NCI-H1105 (cell line): ENCODE measurements at places on chromosomes 4 and X.

DNA sequence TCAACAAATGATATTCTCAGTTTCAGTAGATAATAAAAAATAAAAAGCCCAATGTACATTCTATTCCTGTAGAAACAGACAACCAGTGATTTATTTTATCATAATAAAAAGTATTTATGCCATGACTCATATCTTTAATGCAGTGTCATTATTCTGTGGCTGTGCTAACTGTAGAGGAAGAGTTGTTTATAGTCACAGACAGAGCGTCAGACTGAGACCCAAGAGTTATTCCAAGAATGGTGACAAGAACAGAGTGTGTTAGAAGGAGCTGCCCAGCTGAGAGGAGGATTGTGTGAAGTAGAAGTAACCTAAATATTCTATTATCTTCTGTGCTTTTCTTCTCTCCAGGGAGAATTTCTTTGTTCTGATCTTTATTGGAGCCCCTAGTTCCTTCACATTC lies 210.7 kb downstream of the PPP1R2C start:
- DNase-seq: no peak

GRCh38 chr4:1488831-1489638 lies 82.8 kb upstream of the NKX1-1 start:
- no peak for DNase-seq

DNA sequence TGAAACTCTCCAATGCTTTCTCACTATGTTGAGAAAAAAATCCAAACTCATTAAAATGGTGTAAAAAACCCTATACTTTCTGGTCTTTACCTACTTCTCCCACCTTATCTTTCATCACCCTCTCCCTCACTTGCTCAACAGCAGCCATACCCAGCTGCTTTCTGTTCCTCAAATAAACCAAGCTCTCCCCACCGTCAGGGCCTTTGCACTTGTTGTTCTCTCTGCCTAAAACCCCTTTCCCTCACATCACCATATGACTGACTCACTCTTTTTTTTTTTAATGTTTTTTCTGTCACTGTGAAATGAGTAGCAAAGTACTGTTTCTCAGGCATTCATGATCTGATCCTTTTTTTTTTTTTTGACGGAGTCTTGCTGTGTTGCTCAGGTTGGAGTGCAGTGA lies 122.3 kb upstream of the TMEM164 start:
- DNase-seq: no peak

DNA sequence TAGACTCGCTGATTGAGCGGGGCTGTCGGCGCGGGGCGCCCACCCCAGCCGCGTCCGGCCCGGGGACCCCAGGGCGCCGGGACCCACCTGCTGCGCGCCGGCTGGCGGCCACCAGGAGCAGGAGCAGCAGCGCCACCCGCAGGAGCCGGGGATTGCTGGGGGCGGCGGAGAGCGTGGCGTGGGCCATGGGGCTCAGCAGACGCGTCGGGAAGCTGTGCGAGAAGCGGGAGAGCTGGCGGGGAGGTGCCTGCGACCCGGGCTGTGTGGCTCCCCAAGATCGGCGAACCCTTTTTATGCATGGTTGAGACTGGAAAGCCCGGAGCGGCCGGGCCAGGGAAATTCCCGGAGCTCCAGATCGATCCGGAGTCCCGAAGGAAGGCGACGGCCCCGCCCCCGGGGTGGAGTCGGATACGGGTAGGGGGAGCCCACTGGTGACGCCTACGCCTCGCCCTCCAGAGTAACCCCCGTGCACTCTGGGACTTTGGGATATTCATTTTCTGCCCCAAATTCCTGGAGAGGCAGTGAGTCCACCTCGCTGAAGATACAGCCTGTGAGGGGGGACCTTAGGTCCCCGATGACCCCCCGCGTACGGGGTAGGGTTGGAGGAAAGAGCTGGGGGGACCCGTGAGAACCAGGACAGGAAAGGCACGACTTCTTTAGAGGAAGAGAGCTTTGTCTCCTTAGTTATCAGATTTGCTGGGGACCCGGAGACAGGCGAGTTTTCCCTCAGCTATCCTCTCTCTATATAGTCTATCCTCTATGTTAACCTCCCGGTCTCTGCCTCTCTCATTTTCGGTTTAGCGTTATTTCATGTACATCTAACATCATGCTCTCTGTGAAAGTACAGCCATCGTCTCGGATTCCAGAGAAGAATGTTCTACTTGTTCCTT lies at the start of gene CXCL3:
Gene CXCL3, minus strand, starts transcription at position 265 of the 890 bp plus-strand sequence. Its CDS starts 78 bp downstream, at position 187.
- peak; percentile 9 for DNase-seq

DNA sequence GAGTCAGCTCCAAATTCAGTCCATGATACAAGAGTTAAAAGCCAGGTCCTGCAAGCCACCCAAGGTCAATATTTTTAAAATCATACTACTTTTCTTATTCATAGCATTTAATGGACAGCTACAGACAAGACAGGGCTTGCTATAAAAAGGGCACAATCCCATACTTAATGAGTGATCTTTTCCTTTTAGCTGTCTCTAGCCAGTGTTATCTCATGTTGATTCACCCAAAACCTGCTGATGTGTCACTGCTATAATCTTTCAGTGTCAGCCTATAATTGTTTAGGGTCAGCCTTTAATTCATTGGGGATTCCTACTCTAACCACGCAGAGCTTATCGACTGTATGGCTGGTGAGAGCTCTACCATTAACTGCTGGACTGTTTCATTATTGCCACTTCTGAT lies 51.2 kb upstream of the HCCS start:
- DNase-seq: no peak

DNA sequence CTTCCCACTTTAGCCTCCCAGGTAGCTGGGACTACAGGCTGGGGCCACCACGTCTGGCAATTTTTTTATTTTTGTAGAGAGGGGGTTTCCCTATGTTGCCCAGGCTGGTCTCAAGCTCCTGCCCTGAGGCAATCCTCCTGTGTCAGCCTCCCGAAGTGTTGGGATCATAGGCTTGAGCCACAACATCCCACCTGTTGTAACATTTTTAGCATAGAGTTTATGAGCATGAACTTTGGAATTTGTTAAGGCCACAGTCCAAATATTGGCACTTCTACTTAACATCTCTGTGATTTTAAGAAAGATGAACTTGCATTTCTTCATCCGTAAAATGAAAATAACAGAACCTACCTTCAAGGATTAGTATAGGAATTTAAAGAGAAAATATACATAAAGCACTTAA lies 445.6 kb downstream of the IQCM start:
- no peak for DNase-seq

- no peak for DNase-seq
Measured at GRCh38 chrX:39591099-39591498, 506.7 kb downstream of the BCOR start.

- DNase-seq: no peak
Measured at GRCh38 chr4:161320377-161320776, 843.4 kb downstream of the FSTL5 start.

DNA sequence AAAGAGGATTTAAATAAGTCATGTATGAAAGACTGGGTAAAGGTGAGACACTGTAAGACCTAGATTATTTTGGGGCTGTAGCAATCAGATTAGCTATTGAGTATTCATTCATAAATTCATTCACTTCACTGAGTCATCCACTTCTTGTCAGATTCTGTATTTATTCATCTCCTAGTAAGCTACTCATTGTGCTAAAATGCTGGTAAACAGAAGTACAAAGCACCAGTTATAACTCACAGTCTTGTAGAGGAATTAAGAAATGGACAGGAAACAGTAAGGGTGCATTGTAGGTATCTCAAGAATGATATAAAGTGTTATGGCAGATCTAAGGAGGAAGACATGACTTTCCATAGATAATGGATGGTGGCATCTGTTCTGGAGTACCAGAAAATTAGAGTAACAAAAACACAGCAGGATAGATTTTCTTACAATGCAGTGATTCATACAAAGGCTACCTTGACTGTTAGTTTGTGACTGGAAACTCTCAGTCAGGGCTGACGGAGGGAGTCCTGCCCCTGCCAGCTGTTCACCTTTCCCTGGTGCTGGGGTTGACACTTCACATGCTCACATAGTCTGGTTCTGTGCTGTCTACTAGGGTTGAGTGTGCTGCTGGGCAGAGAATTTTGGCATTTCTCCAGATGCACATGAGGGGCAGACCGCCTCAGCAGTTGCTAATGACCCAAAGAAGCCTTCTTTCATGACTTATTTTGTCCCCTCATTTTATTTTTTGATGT lies 26.5 kb upstream of the HAND2 start:
- no peak for DNase-seq

DNA sequence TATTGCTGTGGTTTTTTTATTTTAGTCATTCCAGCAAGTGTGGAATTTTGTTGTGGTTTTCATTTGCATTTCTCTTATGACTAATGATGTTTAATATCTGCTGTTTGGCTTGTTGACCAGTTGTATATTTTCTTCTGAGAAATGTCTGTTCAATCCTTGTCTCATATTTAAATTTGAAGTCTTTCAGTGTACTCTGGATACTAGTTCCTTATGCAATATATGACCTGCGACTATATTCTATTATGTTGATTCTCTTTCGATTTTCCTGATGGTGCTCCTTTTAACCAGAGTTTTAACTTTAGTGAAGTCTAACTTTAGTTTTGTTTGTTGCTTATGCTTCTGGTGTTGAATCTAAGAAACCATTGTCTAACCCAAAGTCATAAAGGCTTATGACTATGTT lies 1528.0 kb downstream of the TECRL start:
- DNase-seq: no peak

DNA sequence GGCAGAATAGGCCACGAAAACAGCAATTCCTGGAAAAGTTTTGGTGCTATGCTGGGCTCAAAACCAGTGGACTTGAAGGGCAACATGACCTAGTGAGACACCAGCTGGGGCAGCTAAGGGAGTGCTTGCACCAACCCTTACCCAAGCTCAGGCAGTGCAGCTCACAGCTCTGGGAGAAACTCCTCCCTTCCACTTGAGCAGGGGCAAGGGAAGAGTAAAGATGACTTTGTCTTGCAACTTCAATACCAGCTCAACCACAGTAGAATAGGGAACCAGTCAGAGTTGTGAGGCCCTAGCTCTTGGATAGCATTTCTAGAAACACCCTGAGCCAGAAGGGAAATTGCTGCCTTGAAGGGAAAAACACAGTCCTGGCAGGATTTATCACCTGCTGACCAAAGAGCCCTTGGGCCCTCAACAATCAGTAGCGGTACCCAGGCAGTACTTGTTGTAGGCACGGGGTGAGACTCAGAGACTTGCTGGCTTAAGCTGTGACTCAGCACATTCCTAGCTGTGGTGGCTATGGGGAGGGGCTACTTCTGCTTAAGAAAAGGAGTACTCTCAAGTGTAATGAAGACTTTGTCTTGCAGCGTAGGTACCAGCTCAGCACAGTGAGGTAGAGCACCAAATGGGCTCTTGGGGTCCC lies 19.7 kb upstream of the ABCG2 start:
- DNase-seq: no peak

GRCh38 chrX:136954930-136955329 lies 74.4 kb upstream of the RBMX start:
- DNase-seq: peak; percentile 5

- no peak for DNase-seq
Measured at GRCh38 chr4:83486457-83487129, 1.7 kb upstream of the ABRAXAS1 start.

DNA sequence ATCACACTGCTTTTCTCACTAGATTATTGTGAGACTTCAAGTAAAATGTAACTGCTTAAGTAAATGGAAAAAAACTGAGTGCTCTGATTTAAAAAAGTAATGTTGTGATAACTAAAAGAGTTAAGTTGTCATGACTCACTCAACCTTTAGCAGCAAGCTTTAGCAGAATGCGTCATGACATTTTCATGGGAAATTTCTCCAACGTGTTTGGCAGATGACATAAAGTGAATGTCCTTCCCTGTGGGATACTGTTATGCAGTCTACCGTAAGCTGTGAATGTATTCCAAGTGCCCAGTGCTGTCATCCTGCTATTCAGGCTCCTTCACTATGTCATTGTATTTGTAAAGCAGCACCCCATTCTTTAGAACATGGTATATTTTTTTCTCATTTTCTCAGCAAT lies 136.2 kb downstream of the CPXCR1 start:
- no peak for DNase-seq

DNA sequence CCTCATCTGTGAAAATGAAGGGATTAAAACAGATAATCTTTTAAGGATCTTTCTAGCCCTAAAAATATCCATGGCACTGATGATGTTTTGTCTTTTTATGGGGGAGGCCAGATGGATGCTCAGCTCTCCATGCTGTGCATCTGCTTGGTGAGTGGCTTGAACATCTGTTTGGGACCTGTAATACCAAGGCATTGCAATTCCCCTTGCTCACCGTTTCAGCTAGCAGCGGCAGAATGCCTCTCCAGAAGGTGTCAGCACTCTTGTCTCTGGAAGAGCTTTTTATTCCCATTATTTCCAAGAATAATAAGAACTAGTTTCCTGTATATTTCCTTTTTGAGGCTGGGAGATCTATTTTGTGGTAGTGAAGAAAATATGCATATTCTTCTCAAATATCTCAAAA lies 151.9 kb upstream of the ANK2 start:
- no peak for DNase-seq

DNA sequence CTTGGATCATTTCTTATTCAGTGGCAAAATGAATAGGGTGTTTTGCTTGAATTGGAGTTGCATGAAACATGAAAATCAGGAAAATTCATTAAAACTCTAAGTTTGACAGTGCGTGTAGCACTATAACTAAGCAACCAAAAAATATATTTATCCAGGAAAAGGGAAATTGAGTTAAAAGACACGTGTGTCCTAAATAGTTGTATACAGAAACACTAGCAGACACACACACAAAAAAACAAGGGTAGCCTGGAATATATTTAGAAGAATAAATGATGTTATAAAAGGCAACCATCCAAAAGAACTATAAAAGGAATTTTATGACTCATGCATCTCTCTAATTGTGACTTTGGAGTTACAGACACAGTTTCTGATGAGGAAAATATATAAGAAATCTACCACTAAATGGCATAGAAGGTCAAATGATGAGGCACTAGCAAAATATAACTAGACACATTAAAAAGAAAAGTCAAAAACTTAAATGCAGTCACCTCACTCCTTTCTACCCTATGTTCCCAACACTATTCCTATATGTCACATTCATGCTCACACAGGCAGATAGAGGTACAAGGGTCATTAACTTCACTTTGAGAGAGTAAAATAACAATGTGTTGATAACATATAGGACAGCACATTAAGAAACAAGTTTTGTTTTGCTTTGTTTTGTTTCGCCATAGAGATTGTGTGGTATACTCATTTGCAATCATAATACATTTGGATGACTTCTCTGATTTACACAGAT lies 793.6 kb upstream of the INTU start:
- no peak for DNase-seq
